ENCODE measurements at places on chromosomes 1 and 21.

DNA sequence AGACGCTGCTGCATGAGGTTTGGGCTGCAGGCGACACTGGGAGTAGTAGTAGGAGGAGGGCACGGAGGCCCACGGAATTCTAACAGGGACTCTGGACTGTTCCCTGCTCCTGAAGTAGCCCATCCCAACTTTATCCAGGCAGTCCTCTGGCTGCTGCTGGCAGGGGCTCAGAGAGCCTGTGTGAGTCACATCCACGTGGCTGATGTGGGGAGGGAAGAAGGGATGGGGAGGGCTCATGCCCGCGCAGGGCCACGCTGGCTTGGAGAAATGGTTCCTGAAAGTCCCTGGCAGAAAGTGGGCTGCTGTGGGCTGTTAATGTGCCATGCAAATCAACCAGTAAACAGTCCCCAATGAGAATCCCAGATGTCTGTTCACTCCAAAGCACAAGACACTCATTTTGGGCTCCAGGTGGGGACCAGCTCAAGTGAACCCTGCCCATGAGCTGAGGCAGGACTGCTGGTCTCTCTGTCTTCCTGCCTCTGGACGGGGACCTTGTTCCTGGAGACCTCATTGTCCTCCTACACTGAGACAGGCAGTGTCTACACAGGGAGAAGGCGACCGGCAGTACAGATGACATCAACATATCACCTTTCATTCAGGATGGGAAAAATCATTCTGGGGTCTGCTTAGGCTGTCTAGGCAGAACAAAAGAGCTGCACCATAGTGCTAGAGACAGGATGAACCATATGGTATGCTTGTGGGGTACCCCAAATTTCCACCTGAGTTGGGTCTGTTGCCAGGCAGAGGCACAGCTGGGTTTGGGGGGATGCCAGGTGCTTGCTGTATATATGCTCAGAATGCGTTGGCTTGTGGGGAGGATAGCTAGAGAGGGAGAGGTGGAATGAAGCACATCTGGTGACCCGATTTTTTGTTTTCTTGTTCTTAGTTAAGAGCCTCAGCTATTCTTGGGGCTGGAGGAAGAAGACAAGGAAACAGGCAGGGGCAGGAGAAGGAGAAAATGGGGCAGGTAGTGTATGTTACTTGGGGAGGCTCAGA is 57.9 kb upstream of the FMOD start:
- no peak for DNase-seq

- no peak for DNase-seq
Observed at GRCh38 chr1:31663622-31664452, 19.2 kb upstream of the PEF1 start.

- DNase-seq = no peak
Observed at GRCh38 chr1:2874607-2875480, 73.4 kb upstream of the TTC34 start.

- DNase-seq = no peak
Observed at GRCh38 chr1:245587435-245588115, 432.8 kb downstream of the KIF26B start.

DNA sequence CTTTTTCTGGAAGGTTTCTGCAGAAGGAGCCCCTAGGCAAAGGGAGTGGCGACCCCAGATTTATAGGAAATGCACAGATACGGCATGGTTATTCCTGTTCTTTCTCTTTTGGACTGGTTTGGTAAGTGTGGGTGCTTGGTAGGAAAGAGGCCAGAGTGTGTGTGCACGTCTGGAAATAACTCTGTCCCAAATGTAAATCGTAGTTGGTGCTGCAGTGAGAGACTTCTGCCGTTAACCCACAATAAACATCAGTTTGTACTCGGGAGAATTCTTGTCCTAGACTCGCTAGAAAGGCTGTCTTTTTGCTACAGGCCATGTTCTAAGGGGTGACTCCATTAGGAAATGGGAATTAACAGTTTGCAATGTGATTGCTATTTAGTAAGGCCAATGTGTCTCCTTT is 779 bp downstream of the SLC44A3 start:
- no peak for DNase-seq

DNA sequence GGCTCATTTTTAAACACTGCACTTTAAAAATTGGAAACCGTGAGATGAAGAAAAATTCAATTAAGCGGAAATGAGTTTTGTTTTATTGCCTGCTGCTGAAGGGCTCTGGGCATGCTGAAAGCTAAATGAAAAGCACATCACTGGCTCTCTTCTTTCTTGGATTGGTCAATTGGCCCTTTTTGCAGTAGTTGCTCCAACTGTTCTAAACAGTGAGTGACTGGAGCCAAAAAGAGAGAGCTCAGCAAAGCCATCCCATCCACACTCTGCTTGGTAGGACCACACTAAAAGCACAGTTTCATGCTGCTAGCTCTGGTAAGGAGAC is 48.1 kb downstream of the LHX4 start:
- no peak for DNase-seq

- no peak for DNase-seq
Observed at GRCh38 chr1:235160383-235160956, 580 bp downstream of the RBM34 start.

GRCh38 chr1:47725000-47725473 is 272.1 kb downstream of the TRABD2B start:
- DNase-seq = no peak

- no peak for DNase-seq
Observed at GRCh38 chr1:51472359-51472758, 46.7 kb downstream of the EPS15 start.

DNA sequence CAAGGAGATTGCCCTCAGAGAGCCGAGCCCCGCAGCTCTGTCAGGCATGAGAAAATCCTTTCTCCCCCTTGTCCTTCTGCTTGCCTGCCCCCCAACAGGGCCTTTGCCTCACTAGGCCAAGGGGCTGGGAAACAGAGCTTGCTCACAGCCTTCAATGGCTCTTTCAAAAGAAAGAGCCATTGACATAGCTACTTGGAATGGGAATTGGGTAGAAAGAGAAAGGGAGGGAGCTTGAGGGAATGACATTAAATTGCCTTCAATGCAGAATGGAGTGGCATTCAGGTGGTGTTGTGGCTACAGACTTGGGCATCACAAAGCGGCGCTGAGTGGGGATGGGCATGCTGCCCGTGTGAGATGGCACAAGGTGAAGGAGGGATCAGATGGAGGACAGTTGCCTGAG is 13.2 kb downstream of the SYT11 start:
- no peak for DNase-seq

GRCh38 chr1:183180634-183181056 is 5.4 kb upstream of the LAMC2 start:
- DNase-seq = no peak

DNA sequence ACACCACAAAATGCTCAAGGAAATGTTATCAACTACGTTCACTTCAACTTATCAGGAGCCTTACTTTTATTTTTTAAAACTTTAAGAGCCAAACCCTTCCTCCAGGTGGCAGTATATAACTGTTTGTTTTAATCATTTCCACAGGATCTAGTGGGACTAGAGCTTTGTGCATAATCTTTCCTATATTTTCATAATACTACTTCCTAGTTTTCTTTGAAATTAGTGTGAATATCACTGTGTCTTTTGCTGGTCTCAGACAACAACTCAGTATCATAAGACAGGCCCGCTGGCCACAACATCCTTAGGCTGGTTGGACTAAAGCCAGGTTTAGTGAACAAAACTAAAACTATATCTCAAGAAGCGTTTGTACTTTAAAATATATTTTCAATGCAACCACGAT is 145.5 kb downstream of the TIAM1 start:
- no peak for DNase-seq

DNA sequence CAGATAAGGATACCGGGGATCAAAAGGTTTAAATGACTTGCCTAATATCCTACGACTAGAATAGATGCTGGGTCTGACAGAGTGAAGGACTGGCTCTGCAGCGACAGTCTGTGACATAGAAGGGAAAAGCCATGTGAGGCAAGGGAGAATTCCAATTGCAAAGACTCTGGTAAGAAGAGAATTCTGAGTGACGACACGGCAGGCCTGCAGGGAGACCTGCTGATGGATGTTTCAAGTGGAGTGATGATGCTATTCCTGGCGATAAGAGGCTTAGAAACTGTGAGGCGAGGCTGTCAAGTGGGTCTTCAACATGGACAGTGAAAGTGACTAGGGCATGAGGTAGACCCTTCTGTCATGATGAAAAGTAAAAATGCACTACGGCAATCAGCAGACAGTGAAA is 176.6 kb upstream of the PBX1 start:
- no peak for DNase-seq

DNA sequence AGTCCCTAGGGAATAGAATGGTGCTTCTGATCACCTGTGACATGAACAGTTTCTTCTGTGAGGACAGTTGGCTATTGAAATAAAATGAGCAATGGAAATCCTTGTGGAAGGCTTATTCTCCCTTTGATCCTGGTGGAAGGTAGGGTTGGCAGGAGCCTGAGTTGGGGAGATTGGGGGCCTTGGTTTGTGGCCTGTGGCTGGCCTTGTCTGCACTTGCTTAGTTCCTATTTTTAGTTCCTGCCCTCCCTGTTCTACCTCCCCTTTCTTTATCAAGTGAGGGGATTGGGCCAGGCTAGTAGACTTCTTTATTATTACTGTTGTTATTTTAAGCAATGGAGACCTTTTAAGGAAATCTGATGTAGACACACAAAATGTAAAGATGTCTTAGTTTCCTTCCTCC is 8.2 kb downstream of the DMRTB1 start:
- no peak for DNase-seq

- DNase-seq = no peak
Observed at GRCh38 chr21:20086508-20086907, 911.7 kb upstream of the NCAM2 start.

GRCh38 chr1:154417338-154417608 is 12.1 kb downstream of the IL6R start:
- no peak for DNase-seq

GRCh38 chr21:45889256-45889655 is 92.3 kb upstream of the COL6A1 start:
- no peak for DNase-seq

DNA sequence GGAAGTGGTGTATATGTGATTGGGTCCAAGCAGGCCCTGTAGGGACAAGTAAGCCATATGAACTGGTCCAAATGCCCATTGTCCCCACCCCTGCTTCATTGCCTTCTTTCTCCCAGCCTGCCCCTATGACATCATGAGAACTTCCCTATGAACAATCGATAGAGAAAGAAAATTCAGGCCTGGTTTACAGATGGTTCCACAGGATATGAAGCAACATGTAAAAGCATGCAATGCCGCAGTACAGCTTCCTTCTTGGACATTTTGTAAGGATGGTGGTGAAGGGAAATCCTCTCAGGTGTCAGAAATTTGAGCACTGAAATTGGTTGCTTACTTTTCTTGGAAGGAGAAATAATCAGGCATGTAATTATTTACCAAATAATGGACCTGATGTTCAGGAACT is 581.7 kb downstream of the MRPL39 start:
- DNase-seq = no peak

GRCh38 chr1:49864581-49864980 is 159.2 kb downstream of the AGBL4 start:
- no peak for DNase-seq

DNA sequence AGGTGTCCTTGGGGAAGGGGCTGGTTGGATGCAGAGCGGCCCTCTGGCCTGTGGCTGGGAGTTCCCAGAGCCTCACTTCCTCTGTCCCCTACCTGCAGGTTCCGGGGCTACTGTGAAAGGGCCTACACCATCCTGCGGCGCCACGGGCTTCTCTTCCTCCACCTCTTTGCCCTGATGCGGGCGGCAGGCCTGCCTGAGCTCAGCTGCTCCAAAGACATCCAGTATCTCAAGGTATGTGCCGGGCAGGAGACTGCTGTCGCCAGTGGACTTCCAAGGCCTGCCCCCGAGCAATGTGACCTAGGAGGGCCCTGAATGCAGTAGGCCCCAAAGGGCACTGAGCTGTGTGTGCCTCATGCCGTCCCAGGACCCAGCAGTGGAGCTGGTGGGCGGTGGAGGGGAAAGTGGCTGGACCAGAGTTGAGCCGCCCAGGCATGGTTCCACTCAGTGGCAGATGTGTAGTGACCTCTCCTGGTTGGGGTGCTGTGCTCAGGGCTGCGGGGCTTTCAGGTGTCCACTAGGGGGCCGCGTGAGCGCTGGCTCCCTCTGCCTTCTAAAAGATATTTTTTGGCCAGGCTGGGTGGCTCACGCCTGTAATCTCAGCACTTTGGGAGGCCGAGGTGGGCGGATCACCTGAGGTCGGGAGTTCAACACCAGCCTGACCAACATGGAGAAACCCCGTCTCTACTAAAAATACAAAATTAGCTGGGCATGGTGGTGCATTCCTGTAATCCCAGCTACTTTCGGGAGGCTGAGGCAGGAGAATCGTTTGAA is 73.4 kb downstream of the PIK3CD start:
- DNase-seq = no peak

- DNase-seq = no peak
Observed at GRCh38 chr1:9451081-9451480, 88.2 kb upstream of the SLC25A33 start.

- DNase-seq = no peak
Observed at GRCh38 chr1:200731654-200732332, 6.9 kb upstream of the CAMSAP2 start.

DNA sequence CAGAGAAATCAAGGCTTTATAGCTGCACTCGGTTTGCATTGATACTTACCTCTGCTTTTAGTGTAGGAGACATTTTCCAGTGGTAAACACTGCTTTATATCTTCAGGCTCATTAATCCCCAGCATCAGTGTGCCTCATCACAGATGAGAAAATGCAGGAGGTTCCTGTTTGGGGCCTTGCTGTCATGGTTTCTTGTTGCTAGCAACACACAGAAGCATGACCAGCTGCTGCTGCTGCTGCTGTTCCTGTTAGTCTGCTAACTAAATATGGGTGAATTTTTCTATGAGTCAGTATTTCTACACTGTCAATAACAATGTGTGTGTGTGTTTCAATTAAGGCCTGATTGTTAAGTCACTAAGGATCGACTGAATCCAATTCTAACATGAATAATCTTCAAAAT is 85.8 kb upstream of the RGS1 start:
- DNase-seq = no peak

GRCh38 chr1:91817211-91817905 is 68.6 kb downstream of the TGFBR3 start:
- DNase-seq = no peak

- no peak for DNase-seq
Observed at GRCh38 chr21:8993284-8993942, 1528.0 kb upstream of the TPTE start.

GRCh38 chr1:25802915-25803314 is 2.9 kb downstream of the SELENON start:
- no peak for DNase-seq

Measured in esophagus squamous epithelium (tissue), 5 donors.